ENCODE measurements at places on chromosomes 12 and 14.
A peak's percentile ranks its signal among the peaks of the same experiment; 100 is the strongest.

GRCh38 chr12:54386403-54387113 is 2.0 kb upstream of the ZNF385A start:
- DNase-seq, result no peak

- no peak for DNase-seq
Measured at GRCh38 chr12:76123259-76124212, 39.1 kb upstream of the NAP1L1 start.

DNA sequence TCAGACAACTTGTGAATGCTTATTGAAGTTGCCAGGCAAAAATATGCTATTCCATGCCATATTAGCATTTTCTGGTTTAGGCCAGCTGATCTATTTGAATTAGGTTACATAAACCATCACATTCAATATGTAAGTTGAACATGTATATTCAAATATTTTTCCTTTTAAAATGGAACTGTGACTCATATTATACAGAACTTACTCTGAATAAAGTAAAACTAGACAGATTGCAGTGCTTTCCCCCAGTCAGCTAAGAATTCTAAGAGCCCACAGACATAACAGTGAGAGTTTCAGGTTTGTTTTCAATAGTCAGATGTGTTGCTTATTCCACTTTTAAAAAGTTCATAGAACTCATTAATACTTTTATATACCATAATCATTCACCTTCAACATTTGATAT is 119.8 kb downstream of the MGST1 start:
- no peak for DNase-seq

GRCh38 chr12:3544296-3544965 is 53.4 kb downstream of the PRMT8 start:
- DNase-seq, result no peak

- DNase-seq, result no peak
Measured at GRCh38 chr14:90446405-90446804, 49.6 kb downstream of the CALM1 start.

GRCh38 chr14:69559581-69560011 is 15.1 kb downstream of the CCDC177 start:
- DNase-seq, result no peak

DNA sequence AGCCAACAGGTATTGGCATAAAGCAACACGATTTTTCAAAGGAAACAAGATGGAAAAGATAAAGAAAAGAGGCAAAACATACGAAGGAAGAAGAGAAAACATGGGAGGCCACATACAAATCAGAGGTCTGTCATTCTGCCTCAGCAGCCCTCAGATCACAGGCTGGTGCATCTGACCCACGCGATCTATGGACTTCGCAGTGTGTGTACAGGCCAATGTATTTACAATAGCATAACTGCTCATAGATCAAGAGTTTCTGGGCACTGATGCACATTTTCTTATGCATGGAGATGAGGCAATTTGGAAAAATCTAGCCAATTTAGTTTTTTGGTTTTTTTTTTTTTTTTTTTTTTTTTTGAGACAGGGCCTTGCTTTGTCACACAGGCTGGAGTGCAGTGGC is 245.4 kb downstream of the DUSP6 start:
- no peak for DNase-seq

DNA sequence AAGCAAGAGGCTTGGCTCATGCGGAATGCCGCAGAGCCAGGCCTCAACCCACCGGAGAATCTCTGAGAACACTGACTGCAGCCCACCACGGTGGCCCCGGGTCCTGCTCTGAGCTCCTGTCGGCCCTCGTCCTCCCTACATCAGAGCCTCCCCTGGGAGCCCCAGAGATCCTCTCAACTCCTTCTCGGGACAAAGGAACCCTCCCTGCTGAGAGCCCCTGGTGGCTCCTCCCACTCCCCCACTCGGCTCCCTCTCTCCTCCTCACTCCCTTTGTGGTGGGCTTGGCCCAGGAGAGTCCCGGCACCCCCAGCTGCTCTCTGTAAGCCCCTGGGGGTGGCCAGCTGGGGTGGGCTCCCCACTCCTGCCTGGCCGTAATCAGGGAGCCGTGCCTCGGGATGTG is 11.1 kb upstream of the INF2 start:
- no peak for DNase-seq

- no peak for DNase-seq
Measured at GRCh38 chr14:59061292-59061691, 127.2 kb upstream of the DAAM1 start.

GRCh38 chr12:52186118-52186840 is 5.5 kb downstream of the KRT80 start:
- DNase-seq, result no peak

- DNase-seq, result no peak
Measured at GRCh38 chr14:69753860-69754259, 13.1 kb upstream of the SRSF5 start.

GRCh38 chr14:36502558-36503508 is 17.2 kb downstream of the NKX2-1 start:
- DNase-seq, result no peak

DNA sequence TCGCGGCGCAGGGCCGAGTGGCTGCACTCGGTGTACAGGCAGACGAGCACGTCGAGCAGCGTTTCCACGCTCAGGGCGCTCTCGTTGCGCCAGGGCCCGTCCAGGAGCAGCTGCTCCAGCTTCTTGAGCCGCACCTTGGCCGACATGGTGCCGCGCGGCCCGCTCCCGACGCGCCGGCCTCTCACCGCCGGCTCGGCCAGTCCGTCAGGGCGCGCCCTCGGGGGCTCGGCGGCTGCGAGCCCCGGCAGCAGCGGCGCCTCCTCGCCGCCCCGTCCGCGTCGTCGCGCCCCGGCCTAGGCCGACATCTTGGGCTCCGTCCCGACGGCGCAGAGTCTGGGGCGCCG is 349 bp downstream of the CDC42BPB start:
- peak; percentile 36 for DNase-seq

DNA sequence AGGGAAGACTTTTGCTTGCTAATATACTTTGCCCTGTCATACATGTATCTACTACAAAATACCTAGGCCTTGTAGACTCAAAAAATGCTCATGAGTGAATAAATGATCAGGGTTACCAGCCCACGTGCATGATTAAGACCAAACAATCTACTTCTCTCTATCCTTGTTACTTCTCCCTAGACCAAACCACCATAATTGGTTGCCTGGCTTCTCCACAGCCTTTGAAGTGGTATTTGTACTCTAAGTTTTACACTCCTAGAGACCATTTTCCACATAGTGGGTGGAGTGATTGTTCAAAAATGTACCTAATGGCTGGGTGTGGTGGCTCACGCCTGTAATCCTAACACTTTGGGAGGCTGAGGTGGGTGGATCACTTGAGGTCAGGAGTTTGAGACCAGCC is 14.1 kb upstream of the RPS6KL1 start:
- no peak for DNase-seq

DNA sequence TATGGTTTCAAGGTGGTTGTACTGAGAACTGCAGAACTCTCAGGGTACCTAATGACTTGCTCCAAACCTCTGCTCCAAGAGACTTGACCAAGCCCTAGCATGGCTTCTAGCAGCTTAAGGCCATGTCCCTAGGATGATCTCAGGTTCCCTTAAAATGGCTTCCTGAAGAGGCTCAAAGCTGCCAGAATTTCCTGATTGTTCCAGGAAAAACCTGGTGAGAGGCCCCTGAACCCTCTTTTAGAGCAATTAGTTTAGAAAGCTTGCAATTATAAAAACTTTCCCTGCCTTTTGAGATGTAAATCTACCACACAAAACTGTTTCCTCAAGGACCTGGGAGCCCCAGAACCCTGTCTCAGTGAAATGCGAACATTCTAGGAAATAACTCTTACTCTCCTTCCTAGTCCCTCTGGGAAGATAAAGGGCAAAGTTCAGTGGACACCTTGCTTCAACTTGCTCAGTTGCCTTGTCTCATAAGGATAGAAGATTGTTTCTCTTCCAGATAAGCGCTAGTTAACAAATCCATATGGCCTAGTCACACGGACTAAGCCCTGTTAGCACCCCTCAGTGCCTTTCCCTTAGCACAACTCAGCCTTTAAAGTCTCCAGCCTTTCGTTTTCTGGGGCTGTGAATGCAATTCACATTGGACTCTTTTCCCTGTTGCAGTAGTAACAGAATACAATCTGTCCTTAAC is 2.5 kb downstream of the CMAS start:
- DNase-seq, result no peak

GRCh38 chr12:25971654-25972041 is 13.2 kb downstream of the RASSF8 start:
- no peak for DNase-seq

GRCh38 chr12:54987611-54988231 is 3.2 kb upstream of the TESPA1 start:
- DNase-seq, result no peak

GRCh38 chr12:99915251-99916082 is 69.3 kb downstream of the ANKS1B start:
- DNase-seq, result no peak

GRCh38 chr12:52975204-52975603 is 26.3 kb downstream of the KRT18 start:
- no peak for DNase-seq

DNA sequence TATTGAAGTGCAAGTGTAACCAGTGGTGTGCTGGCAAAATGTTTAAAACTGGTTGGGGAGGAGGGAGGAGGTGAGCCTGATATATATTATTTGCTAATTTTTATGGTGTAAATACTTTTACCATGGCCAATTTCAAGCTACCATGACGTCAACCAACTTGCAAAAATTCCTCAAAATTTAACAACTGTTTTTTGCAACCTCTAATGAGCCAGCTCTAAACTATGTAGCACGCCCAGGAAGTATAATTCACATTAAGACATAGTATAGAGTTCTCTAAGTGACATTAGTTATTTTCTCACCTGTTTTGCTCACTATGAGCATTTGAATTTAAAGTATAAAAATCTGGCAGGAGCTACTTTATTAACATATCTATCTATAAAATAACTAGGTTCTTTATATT is 41.4 kb downstream of the ATL1 start:
- DNase-seq, result no peak

DNA sequence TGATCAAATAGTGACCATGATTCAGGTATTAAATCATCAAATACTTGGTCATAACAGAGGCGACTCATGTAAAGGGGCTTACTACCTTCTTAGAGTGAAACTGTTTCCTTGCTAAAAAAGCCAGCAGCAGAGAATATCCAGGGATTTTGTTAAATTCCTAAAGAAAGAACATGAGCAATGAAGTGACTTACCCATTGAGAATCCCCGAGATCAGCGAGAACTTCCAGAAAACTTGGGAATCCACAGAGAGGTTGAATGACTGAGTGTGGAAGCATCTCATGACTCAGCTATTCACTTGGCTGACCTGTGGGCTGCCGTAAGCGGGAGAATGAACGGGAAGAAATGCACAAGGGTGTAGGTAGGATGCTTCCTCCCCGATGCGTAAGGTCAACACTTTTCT is 85.3 kb upstream of the KCNA1 start:
- no peak for DNase-seq

GRCh38 chr14:20278414-20278813 is 27.3 kb downstream of the TTC5 start:
- DNase-seq, result no peak

DNA sequence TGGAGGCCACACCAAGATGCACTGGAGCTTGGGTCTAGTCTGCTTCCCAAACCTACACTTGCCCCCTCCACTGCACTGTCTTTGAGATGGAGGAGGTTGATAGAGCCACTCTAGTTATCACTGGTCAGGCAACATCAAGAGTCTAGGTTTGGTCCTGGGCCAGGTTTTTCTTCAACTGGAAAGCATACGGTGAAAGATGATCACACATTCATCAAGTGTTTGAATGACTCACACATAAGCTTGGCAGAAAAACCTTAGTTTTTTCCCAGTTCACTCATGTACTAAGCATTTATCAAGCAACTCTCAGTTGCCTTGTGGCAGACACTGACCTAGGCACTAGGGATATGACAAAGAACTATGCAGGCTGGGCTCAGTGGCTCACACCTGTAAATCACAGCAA is 84.5 kb downstream of the PLEKHG3 start:
- no peak for DNase-seq

- no peak for DNase-seq
Measured at GRCh38 chr14:31930493-31931240, 146.4 kb upstream of the ARHGAP5 start.

GRCh38 chr14:95436354-95436753 is 80.1 kb downstream of the SYNE3 start:
- no peak for DNase-seq

DNA sequence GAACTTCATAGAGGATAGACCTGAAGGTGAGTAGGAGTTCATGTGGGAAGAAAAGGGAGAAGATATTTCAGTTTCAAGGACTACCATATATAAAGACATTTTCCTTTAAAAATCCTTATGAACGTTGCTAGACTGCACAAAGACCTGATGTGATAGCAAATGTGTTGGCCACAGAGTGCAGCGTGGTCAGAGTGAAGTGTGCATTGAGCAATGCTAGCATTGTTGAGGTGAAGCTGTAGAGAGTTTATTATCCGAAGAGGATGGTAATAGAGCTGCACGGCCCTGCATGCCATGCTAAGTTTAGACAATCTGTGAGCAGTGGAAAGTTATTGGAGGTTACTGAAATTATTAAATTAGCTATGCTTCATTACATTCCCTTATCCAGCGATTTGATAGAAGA is 413.0 kb downstream of the CCDC91 start:
- no peak for DNase-seq

GRCh38 chr12:82964446-82964845 is 277.7 kb downstream of the TMTC2 start:
- DNase-seq, result no peak

- DNase-seq, result no peak
Measured at GRCh38 chr12:92992041-92992440, 62.9 kb upstream of the EEA1 start.

All from stimulated activated naive CD8-positive, alpha-beta T cell treated with anti-CD3 and anti-CD28 coated beads, Interleukin-15, amount 100 ng/mL, for 72 hours (primary cell).